Activated CD4-positive, CD25-positive, alpha-beta regulatory T cell treated with anti-CD3 and anti-CD28 coated beads, Interleukin-2, amount 50 U/mL, for 24 hours (primary cell): ENCODE measurements at places on chromosomes 13 and 19.
A peak's percentile ranks its signal among the peaks of the same experiment; 100 is the strongest.

DNA sequence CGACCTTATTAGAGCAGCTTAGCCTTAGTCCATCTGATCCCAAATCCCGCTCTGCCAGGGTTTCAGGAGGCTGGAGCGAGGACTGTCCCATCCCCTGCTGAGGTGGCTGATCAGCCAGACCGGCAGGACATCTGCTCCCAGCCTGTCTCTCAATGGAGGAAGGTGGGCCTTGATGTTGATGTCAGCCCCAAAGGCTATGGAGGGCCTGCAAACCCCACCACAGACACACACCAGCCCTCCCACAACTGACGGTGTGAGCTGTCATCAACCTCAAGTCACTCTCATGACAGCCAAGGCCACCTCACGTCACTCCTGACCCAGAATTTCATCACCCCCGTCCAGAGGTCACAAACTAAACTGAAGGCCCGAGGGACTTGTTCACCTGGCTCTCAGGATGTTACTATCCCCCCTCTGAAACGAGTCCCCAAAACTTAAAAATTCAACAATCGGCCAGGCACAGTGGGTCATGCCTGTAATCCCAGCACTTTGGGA lies 25.5 kb downstream of the RHPN2 start:
- ATAC-seq = no peak

DNA sequence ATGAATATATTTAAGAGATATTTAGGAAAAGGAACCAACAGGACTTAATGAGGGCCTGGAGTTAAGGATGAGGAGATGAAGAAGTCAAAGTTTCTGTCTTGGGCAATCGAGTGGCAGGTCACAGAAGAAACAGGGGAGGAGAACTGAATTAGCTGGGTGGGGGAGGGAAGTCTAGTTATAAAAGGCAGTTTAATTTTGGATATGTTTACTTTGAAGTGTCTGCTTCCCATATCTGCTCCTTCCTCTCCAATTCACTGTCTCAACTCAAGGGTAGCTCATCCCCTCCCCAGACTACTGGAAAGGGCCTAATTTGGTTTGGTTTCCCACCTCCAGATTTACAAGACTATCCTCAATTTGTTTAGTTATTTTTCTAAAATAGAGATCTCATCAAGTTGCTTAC lies 195.9 kb downstream of the VWA8 start:
- no peak for ATAC-seq

DNA sequence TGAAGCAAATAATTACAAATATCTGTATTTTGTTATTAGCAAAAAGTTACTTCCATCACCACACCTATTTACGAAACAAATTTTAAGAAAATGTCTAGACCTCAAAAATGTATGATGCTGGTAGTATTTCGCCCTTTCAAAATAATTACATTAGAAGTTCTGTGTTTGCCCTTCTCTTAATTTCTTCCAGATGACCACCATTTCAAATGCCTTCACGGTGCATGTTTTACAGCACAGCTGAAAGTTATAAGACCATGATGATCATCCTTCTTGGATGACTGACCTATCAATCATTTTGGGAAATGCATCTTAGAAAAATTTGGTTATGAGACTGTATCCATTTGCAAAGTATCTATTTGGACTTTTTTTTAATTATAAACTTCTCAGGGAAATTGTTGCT lies 390.8 kb downstream of the SLITRK6 start:
- no peak for ATAC-seq

DNA sequence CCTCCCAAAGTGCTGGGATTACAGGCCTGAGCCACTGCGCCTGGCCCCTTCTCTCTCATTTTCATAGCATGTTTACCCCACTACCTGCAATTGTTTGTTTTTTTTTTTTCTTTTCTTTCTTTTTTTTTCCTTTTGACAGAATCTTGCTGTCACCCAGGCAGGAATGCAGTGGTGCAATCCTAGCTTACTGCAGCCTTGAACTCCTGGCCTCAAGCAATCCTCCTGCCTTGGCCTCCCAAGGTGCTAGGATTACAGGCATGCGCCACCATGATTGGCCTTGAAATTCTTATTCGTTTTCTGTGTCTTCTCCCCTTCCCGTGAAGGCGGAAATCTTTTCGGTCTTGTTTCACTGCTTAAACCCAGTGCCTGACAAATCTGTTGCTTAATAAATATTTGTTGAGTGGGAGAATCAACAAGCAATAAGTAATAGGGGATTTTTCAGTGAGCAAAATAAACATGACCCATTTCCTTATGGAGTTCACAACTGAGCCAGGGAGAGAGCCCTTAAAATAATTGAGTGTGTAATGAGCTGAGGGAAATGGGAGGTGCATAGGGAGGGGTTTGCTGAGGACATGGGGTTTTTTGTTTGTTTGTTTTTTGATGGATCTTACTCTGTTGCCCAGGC lies 1.8 kb upstream of the INSR start:
- no peak for ATAC-seq

DNA sequence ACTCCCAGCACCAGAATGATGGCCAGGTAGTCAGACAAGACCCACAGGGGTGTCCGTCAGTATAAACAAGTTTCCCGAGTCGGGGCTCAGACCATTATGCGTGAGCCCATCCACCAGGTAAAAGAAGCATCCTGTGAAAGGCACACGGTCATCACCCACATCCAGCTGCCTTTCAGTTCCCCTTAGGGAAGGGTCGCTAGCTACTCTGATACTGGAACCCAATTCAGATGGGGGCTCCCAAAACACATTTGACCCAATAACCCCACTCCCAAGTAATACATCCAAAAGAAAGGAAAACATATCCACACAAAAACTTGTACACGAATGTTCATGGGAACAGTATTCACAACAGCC lies 66.8 kb downstream of the STK24 start:
- ATAC-seq = no peak

GRCh38 chr19:57803594-57804325 lies 11.0 kb downstream of the ZNF552 start:
- no peak for ATAC-seq

GRCh38 chr13:26760832-26761582 lies 421 bp upstream of the GPR12 start:
- no peak for ATAC-seq

- no peak for ATAC-seq
These were observed 483.3 kb upstream of the SPRY2 start for GRCh38 chr13:80824229-80824628.

DNA sequence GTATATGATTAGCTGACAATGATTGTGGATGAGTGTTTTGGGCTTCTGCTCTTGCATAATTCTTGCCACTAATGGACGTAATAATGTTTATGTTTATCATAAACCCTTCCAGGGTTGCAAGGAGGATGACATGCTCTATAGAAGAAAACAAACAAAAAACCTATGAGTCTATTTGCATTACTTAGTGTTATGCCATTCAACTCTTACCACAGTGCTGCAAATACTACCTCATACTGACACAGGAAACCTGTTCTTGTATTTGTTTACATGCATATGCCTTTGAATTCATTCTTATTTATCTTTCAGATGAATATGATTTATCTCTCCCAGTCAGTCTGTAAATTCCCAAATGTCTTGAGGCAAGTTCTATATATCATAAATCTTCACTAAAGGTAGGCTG lies 39.6 kb upstream of the FREM2 start:
- ATAC-seq = no peak

- no peak for ATAC-seq
These were observed 60.0 kb downstream of the ZAR1L start for GRCh38 chr13:32254916-32255723.

DNA sequence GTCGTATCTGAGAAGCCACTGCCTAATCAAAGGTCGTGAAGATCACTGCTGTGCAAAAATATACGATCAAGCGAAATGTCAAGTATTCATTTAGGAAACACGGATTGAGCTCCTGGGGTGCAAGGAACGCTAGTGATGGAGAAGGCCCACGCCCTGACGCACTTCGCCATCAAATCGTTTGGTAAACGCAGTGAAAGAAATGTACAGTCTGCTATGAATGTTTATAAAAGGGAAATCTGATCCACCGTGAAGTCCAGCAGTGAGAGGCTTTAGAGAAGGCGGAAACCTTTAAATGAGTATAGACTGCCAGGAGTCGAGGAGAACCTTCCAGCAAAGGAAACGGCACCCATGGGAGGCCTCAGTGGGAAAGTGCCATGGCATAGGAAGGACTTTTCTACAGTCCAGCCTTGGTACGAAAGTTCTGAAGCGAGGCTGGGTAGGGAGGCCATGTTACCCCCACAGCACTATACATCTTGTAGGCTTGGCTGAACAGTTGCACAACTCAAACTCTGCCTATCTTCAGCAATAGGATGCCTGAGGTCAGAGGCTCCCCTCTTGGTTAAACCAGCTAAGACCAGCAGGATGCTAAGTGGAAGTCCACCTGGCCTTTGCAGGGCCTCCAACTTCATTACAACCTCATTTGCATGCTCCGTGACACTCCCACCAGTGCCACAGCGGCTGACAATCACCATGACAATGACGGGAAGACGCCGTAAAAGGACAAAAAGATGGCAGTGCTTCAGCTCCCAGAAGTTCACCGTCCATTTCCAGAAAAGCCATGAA lies 20.4 kb downstream of the PCID2 start:
- ATAC-seq = no peak

- ATAC-seq = no peak
These were observed 105.2 kb downstream of the SLITRK6 start for GRCh38 chr13:85693889-85694511.

- ATAC-seq = peak; percentile 86
These were observed 16.4 kb upstream of the CYP2B6 start for GRCh38 chr19:40974633-40975037.

GRCh38 chr19:45763691-45764294 lies 5.3 kb downstream of the SIX5 start:
- no peak for ATAC-seq

GRCh38 chr19:41746593-41747227 lies 8.6 kb upstream of the CEACAM6 start:
- ATAC-seq = peak; percentile 62

- ATAC-seq = no peak
These were observed 1.4 kb downstream of the SPRY2 start for GRCh38 chr13:80339563-80339911.

DNA sequence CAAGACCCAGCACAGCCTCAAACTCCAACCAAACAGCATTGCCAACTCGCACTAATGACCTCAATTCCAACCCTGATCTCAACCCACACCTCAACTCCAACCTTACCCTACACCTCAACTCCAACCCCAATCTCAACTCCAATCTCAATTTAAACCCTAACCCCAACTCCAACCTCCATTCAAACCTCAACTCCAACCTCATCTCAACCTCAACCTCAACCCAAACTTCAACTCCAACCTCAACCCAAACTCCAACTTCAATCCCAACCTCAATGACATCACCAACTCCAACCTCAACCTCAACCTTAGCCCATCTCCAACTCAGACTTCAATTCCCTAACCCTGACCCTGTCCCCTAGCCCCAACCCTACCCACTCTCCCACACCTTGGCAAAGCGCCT lies 58.4 kb downstream of the UNC13A start:
- ATAC-seq = no peak

DNA sequence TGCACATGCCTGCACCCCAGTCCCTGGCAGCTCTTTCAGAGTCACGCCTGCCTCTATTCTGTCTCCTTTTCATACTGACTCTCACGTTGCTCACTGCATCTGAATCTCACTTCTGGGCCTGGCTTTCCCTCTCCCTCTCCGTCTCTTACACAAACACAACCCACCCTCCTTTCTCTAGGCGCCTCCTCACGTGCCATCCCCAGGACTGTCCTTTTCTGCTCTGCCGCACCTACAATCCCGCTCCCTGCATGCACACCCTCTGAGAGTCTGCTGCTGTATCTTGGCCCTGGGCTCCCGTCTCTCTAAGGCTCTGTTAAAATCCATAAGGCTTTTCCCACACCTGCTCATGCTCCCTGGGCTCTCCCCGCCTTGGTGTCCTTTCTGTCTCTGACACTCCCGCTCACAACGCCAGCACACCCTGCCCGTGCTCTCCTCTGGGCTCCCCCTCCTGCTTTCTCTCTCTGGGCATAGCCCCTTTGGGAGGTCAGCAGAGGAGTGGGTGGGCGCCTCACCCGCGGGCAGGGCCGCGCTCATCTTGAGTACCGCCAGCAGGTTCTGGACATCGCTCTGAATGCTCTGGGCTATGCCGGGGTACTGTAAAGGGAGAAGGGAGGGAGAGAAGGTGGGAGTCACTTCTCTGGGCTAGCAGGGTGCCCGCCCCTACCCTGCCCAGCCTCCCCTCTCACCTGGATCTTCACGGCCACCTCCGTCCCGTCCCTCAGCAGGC lies 12.7 kb upstream of the NUMBL start:
- no peak for ATAC-seq

- ATAC-seq = no peak
These were observed 571 bp downstream of the SAFB2 start for GRCh38 chr19:5621945-5622464.

DNA sequence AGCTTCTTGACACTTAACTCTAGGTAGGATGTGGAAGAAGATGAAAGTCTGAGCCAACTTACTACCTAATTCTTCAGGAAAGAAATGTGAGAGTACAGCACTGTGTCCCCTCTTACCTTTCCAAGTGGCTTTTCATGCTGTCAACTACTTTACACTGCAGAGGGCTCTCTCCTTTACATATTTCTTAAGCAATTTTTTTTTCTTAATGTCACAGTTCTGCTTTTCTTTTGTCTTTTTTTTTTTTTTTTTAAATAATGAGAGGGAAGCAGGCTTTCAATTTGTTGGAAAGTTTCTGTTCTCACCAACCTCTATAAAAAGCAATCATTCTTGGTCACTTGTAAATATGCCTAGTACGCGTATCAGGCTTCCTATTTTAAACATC lies 212.7 kb upstream of the MIR17HG start:
- no peak for ATAC-seq

DNA sequence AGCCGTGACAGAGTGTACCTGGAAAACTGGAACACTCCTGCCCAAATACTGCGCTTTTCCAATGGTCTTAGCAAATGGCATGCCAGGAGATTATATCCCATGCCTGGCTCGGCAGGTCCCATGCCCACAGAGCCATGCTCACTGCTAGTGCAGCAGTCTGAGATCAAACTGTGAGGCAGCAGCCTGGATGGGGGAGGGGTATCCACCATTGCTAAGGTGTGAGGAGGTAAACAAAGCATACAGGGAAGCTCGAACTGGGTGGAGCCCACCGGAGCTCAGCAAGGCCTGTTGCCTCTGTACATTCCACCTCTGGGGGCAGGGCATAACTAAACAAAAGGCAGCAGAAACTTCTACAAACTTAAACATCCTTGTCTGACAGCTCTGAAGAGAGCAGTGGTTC lies 10.5 kb downstream of the CYP2A13 start:
- no peak for ATAC-seq

DNA sequence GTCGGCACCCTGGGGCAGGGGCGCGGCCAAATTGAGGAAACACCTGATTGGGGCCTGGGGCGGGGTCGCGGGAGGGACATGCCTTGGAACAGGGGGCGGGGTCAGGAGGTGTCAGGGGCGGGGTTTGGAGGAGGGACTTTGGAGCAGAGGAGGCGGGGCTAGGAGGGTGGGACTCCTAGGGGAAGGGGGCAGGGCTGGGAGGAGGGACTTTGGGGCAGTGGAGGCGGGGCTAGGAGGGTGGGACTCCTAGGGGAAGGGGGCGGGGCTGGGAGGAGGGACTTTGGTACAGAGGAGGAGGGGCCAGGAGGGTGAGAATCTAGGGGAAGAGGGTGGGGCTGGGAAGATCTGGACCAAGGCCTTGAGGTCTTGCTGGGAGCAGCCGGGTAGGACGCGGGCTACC lies 21.9 kb downstream of the GRIN2D start:
- ATAC-seq = peak; percentile 21
